Activated CD4-positive, alpha-beta T cell treated with anti-CD3 and anti-CD28 coated beads, Interleukin-2, amount 50 U/mL, for 16 hours (primary cell): ENCODE measurements at places on chromosomes 7 and 10.

- DNase-seq: no peak
Measured at GRCh38 chr10:115818012-115818411, 455.0 kb downstream of the GFRA1 start.

GRCh38 chr7:112791465-112792168 is 1.4 kb upstream of the TMEM168 start:
- DNase-seq: no peak

DNA sequence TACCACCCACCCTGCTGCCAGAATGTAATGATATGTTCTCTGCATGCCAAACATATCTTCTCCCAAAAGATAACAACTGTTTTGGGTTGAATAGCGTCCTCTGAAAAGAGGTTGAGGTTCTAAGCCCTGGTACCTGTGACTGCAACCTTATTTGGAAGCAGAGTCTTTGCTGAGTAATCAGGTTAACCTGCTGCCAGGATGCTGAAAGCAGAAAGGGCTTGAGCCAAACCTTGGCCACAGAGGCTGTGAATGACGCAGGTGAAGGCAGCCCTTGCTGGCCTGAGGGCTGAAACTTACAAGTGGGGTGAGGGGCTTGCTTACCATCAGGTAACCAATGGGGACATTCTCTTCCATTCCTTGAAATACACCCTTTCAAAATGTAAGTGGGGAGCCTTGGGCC is 151.8 kb upstream of the RHEB start:
- no peak for DNase-seq

- no peak for DNase-seq
Measured at GRCh38 chr10:75035975-75036708, 75.3 kb upstream of the SAMD8 start.

DNA sequence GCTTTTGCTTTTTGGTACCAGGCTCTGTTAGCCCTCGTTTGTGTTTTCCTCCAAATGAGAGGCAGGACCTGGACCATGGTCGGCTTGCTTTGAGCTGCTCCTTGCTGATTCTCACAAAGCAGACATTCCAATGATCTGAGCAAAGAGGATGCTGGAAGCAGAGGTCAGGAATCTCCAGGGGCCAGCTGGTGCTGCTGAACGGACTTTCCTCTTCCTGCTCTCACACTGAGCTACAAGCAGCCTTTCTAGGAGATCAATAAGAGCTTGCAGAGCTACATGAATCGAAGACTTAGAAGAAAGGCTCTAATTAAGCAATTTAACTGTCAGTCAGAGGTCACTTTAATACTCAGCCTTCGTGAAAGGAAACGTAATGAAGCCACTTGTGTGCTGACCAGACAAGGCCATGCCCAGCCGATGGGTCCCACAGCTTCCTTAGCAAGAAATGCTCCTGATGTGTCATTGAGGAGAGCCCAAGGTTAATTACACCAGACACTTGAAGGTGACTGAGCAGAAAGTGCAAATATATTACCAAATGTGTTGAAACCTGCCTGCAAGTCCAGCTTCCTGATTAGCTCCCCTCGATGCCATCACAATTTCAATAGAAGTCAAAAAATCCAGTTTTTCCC is 151.3 kb upstream of the RSU1 start:
- DNase-seq: no peak

GRCh38 chr10:15472008-15472407 is 100.9 kb upstream of the FAM171A1 start:
- no peak for DNase-seq

DNA sequence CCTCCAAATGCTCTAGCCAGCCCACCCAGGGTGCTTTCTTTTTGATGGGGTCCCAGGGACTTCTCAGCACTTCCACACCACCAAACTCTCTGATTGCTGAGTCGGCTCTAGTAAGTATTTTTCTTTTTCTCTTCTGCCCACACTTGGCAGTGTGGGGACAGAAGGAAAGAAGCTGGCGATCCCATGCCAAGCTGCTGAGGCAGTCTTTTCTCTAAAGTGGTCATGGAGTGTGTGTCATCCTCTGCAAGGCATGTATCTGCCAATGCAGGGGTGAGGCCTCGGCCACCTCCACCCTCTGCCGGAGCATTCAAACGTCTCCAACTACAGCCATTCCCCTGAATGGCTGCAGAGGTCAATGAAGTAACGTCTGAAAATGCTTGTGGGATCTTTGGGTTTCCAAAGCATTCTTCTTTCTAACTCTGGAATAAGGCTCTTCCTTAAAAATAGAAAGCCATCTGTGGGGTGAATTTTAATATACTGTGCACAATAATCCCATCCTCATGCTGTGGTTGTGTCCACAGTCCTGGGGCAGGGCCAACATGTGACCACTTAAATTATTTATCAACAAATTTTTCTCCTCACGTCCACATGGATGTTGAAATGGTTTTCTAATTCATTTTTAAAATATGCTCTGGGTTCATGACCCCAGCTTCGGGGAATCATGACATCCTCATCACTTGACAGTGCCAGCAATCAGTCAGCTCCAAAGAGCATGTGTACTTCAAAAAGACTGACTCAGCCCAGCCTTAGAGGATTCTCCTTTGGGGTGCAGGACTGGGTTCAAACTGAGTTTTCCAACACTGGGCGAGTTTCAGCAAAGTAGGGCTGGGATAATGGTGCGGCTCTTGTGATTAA is 171.3 kb upstream of the ITGB1 start:
- no peak for DNase-seq

DNA sequence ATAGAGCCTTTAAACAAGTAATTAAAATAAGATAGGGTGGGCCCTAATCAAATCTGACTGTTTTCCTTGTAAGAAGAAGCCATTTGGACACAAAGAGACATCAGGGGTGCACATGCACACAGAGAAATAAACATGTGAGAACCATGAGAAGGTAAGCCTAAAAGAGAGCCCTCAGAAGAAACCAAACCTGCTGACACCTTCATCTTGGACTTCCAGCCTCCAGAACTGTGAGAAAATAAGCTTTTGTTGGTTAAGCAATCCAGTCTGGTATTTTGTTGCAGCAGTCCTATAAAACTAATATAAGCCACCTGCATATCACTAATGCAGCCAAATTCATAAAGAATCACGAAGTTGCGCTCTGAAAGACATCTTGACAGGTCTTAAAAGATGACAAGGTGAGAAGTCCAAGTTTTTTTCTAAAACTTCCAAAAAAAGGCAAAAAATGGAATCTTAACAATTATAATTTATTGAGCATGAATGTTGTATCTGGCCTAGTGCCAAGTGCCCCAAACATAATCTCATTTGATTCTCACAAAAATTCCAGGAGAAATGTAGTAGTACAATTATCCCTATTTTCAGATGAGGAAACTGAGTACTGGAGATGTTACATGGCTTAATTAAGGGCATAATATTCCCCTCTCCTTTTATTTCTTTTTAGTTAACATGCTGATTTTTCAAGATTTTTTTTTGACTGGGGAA is 34.3 kb upstream of the FAM133B start:
- DNase-seq: no peak

DNA sequence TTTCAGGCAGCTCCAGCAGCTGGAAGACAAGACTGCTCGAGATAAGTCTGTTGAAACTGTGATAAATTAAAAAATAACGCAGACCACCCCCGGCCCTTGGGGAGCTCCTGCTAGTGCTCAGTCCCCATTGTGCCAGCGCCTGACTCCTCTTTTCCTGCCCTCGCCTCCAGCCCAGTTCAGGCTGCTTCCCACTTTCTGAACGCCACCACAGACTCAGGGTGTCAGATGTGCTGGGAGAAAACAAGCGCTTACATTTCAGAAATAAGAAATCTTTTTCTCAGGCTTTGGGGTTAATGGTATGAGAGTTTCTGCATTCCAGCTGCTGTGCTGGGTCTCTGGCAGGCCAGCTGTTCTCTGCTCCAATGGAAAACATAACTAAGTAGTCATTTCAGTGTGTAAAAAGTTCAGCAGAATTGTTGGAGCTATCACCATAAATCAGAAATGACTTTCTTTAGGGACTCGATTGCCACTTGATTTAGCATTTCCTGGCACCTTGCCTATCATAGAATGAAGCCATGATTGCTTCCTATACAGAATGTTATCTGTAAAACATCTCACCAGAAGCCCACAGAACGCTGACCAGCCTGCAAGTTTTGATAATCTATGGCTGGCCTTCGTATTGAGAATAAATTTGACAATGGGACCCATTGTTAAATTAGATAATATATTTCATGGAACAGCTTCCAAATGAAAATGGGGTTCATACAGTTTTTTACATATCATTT is 257.0 kb upstream of the ZNF32 start:
- no peak for DNase-seq

DNA sequence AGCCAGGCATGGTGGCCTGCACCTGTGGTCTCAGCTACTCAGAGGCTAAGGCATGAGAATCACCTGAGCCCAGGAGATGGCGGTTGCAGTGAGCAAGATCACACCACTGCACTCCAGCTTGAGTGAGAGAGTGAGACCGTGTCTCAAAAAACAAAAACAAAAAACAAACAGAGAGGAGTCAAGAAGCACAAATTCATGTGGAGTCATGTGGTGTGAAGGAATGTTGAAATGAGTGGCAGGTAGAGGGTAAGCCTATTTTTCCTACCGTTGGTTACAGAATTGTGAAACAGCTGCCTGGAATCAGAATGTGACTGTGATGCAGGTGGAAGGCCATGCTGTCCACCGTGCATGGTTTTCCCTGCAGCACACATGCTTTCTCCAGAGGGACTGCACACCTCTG is 23.7 kb upstream of the NUB1 start:
- DNase-seq: no peak

GRCh38 chr10:89526358-89526757 is 9.0 kb downstream of the SLC16A12 start:
- no peak for DNase-seq

- no peak for DNase-seq
Measured at GRCh38 chr7:39168403-39169098, 190.8 kb downstream of the POU6F2 start.

GRCh38 chr10:98511876-98512275 is 65.1 kb upstream of the HPS1 start:
- no peak for DNase-seq

GRCh38 chr10:116472891-116473290 is 45.2 kb downstream of the PNLIPRP3 start:
- no peak for DNase-seq

DNA sequence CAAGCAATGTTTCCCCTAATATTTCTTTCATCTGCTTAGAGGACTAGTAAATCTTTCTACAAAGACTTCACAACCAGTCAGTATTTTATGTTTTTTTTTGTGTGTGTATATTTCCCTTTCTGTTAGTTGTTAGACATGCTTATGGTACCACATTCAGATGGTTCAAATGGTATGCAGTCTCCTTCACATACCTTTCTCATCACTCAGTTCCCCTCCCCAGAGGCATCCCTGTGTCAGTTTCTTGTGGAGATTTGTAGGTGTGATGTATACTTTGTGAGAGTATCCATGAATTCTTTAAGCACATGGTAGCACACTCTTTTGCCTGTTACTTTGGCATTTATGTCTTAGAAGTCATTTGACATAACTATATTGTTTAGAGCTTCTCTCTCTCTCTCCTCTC is 4.4 kb downstream of the ZNF485 start:
- DNase-seq: no peak

- DNase-seq: no peak
Measured at GRCh38 chr7:119949053-119949452, 323.9 kb upstream of the KCND2 start.

DNA sequence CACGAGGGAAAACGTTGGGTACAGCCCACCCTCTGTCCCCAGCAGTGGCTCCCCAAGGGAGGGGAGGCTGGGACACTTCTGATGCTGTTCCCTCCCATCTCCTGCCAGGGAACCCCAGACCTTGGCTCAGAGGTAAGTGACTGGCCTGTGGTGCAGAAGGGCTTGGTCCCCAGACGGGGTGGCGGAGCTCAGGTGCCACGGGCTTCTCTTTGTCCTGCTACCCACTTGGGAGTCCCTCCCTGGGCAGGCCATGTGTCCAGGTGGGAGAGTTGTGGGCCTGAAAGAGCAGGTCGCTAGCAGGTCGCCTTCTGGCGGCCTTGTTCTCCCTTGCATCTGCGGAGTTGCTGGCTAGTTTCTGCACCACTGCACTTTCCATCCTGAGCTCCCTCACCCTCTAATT is 10.1 kb downstream of the ATP5MF start:
- no peak for DNase-seq

DNA sequence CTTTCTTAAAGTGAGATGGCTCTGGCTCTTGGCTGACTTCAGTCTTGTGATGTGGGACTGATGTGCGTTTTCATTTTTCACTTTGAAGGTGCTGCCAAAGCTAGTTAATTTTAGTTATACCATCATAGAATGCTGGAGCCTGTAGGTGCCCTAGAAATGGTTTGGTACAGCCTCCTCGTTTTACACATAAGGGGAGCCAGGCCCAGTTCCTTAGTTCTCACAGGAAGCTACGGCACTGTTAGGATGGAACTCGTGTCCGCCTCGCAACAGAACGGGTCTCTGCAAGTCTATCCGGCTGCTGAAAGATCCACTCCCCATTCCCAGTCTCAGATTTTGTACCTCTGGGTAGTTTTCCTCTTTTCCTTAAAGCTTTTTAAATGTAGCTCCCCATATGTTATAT is 173.2 kb upstream of the PRPS1L1 start:
- no peak for DNase-seq

DNA sequence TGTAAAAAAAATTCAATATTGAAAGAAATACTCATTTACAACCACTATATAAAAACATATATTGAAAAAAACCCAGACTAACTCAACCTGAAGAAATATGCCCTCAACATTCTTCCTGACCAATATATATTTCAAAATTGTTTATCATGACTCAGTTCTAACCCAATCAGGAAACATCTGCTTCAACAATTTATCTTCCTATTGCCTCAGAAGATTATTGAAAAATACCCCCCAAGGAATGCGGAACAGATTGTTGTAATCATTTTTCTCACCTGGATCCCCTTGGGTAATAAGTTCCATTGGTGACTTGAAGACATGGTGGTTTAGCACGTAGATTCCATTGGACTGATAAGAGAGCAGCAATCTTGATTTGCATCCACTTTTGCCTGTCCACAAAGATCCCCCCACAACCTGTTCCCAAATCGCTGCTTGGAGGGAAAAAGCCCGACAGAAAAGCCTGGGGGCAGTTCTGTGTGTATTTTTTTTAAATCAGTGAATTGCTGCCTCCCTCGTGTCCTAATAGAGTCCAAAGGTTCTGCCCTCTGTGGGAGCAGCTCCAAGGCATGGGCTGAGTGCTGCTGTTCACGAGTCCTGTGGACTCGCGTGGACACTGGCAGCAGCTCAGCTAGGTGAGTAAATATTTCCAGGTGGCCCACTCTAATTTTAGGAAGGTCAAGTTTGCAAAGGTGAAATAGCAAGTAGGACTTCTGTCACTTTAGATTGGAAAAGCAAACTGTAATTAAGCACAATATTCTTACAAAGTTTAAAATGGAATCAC is 5.9 kb upstream of the INHBA start:
- DNase-seq: no peak

DNA sequence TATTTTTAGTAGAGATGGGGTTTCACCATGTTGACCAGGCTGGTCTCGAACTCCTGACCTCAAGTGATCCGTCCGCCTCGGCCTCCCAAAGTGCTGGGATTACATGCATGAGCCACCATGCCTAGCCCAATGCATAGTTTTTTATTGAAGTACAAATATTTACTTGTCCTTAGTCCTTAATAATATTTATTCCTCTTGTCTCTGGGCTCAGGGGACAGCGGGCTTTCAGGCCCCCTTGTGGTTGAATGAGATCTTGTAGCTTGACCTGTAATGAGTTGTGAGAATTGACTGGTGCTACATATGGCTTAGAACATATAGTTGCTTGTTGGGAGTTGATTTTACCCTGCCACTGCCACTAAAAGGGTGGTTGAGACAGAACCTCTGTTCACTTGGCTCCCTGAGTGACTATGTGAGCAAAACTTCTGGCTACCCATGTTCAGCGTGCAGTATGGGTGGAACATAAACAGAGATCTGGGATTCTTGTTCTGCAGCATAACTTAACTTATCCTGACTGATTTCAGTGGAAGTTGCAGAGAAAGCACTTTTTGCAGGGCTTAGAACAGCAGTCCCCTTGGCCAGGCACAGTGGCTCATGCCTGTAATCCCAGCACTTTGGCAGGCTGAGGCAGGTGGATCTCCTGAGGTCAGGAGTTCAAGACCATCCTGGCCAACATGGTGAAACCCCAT is 14.9 kb downstream of the CCL26 start:
- DNase-seq: no peak
